Esophagus squamous epithelium (tissue), 5 donors: ENCODE measurements at places on chromosomes 12 and 14.

- DNase-seq, result no peak
Measured at GRCh38 chr12:3113671-3114325, 36.6 kb downstream of the TSPAN9 start.

- DNase-seq, result no peak
Measured at GRCh38 chr14:43087666-43088065, 1419.4 kb downstream of the FSCB start.

- DNase-seq, result no peak
Measured at GRCh38 chr14:24399999-24400718, 1.4 kb downstream of the NYNRIN start.

DNA sequence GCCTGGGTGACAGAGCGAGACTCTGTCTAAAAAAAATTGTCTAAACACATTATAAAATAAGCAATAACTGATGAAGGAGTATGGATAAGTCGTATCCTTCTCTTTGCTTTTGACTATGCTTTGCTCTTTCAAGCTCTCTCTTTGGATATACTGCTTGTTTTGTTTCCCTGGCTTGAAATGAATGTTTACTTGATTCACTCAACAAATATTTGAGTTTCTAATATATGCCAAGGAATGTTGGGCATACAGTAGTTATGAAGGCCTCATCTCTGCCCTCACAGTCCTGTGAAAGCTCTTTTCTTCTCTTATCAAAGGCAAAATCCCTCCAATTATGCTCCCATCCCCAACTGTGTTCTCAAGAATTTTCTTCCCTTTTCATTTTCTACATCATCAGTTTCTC, 123.5 kb downstream of the PTPRR start:
- DNase-seq, result no peak

DNA sequence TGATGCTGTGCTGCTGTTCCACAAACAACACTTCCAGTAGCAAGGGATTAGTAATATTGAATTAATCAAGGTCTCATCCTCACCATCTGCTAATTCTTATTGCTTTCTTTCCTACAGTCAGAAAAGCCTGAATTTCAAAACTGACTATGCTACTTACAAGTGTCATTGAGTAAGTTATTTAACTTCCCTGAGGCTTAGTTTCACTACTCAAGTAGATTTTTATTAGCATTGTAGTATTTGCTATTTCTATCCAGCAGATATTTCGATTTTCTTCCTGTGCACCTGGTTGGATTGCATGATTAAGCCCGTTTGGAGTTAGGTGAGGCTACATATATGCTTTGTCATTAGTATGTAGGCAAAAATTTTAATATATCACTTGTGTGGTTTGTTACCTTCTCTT, 591.5 kb downstream of the TRHDE start:
- DNase-seq, result no peak

- DNase-seq, result no peak
Measured at GRCh38 chr12:3371018-3371417, 120.0 kb upstream of the PRMT8 start.

DNA sequence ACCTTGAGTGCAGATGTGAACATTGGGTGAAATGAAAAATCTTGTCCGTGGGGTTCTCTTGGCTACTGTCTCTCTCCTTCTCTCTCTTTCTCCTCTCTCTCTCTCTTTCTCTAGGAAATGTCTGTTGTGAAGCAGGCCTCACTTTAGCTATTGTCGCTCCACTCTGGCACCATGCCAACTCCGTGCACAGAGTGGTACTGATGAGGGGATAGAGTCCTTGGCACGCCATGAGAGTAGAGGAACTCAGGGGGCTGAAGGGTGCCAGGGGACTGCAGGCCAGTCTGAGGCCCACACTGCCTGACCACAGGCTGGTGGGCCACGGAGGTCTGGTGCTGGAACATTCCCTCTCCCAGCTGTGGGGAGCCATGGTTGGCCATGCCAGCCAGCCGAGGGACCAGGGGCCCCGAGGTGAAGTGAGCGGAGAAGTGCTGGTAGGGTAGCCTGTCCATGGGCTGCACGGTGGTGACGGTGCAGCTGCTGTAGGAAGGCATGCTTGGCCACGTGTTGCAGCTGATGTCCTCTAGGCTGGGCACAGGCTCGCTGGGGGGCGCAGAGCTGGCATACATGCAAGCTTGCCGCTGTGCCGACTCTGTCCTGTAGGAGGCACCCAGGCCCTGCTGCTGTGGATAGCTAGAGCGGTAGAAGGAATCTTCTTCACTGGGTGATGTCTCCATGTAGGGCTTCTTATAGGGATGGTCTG, 50.4 kb downstream of the TBX5 start:
- no peak for DNase-seq

DNA sequence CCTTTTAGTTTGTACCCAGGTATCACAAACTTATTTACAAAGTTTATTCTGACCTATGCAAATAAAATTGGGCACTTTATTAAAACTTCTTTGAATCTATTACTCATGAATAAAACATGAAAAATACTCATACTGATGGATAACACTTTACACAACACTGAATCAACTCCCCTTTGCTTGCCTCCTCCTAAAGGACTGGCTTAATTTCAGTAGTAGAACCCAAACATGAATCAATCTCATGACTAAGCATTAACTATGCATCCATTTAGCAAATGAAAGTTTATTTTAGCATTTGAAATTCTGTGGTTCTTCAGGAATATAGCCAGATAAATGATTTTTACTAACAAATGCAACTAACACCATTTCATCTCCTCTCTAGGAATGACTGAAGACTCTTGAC, 32.4 kb downstream of the DENND5B start:
- no peak for DNase-seq

- DNase-seq, result no peak
Measured at GRCh38 chr12:73677520-73678291, 859.9 kb upstream of the ATXN7L3B start.

DNA sequence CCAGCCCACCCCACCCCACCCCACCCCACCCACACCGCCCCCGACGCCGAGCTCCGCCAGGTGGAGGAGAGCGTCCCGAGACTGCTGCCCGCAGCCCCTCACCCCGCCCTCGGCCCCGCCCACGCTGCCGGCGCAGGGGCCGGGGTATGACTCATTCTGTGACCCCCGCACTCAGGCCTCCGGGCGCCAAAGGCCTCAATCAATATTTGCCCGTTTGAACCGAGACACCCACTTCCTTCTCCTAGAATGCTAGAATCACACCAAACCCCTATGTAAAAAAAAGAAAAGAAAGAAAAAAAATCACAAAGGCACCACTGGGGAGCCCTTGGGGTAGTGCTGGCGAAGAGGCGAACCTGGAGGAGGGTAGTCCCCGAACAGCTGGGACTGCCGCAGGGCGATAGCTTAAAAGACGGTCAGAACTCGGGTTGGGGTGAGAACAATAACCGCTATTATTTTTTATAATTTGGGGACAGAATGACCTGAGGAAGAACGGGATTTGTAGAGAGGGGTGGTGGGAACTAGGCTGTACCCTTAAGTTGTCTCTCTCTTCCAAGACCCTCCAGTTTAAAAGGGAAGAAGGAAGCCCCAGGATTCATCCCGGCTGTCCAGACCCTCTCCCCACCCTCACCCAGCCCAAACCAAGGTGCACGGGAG, 894 bp downstream of the KRT8 start:
- no peak for DNase-seq

GRCh38 chr14:81371802-81372201, 28.3 kb downstream of the STON2 start:
- no peak for DNase-seq

DNA sequence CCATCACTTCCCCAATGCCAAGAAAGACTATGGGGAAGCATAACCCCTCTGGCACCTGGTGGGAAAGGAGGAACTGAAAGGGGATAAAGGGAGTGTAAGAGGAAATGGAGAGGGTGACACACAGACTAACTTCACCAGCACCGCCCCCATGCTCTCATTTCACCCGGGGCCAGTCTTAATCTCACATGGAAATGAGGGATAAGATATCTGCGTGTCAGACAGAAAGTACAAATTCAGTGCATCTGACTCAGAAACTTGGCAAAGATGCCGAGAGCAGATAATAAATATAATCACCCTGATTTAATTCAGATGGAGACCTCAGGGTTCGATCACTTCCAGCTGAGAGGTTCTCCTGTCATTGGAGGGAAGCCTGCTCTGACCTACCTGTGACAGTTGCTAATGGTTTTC, 191.6 kb downstream of the DUSP6 start:
- no peak for DNase-seq

DNA sequence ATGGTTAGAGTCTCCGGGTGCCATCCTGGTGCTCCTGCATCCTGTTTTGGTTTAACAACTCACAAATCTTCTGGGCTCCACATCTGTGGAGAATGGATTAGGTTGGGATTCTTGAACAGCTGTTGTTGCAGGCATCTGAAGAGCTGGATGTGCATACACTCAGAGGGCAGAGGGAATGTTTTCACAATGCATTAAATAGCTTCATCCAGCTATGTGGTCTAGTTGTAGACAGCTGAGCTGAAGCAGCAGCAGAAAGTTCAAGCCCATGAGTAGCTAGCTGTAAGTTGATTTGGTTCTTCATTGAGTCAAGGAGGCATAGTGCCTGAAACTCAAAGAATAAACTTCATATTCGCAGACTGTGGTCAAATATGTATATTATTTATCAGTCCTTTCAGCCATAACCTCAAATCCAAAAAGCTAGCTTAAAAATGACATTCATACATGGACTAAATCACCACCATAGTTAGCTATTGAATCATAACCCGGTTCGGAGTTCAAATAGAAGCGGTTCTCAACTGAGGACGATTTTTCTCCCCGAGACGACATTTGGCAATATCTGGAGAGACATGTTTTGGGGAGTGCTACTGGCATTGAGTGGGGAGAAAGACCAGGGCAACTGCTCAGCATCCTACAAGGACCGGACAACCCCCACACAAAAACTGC, 858 bp upstream of the ANKRD13A start:
- no peak for DNase-seq

DNA sequence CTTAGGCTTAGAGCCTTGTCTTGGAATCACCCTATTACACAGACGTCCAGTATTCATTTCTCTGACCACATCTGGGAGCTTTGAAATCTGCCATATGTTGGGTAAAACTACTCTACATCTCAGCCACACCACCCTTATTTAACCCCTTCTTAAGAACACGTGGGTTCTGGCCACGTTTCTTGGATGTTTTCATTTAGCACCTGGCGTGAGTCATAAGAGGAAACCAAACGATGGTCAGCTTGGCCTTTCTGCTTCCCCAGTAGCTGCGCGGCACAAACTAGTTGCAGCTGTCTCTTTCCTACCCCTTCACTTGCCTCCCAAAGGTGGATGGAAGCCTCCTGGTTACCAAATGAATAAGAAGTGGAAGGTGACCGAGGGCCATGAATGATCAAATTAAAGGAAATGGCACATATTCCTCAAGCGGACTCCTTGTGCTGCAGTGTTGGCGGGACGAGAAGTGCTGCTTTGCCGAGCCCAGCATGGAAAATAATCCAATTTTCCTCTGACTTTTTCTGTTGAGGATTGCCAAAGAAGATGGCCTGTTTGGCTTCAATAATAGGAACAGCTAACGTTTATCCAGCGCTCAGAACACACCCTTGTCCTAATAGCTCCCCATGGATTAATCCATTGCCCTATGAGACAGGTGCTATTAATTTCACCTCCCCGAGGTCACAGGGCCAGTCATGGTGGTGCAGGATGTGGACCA, 154.1 kb downstream of the ZNF664 start:
- no peak for DNase-seq

- no peak for DNase-seq
Measured at GRCh38 chr14:65301862-65302539, 110.5 kb upstream of the FUT8 start.

DNA sequence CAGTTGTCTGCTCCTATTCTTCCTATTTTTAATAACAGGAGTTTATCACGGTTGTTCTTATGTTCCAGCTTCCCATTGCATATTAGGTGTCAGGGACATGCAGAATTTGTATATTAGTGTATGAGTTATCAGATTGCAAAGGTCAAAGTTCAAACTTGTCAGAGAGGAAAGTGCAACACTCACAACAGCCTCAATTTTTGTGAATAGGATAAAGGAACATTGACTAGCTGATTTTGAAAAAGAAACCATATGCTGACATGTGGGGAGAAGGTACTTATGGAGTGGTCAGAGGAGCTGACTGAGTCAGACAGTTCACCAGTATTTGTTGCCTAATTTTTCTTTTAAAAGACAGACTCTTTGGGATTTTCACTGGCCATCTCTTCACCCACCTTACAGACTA, 222.1 kb downstream of the C12orf50 start:
- no peak for DNase-seq

- DNase-seq, result no peak
Measured at GRCh38 chr12:4269279-4269991, 4.1 kb upstream of the CCND2 start.

GRCh38 chr14:72503696-72504368, 390.1 kb downstream of the DPF3 start:
- DNase-seq, result no peak

DNA sequence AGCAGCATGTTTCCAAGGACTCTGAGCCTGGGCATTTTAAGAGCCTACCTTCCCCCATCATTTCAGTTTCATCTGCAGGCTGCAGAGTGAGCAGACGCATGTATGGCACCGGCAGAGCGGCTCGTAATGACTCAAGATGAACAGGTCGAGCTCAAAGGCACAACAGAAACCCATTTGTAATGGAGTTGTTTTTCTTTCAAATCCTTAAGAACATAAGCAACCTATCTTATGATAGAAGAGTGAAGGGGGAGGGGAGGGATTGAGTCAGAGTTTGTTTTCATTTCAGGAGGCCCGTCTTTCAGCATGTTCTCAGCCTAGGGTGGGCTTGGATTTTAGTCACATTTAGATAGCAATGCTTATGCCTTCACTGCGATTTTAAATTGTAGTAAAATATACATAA, 54.9 kb upstream of the CISTR start:
- DNase-seq, result no peak

GRCh38 chr12:131101006-131101405, 147.3 kb downstream of the ADGRD1 start:
- DNase-seq, result no peak

GRCh38 chr14:103020271-103021170, 36.8 kb downstream of the CDC42BPB start:
- no peak for DNase-seq

DNA sequence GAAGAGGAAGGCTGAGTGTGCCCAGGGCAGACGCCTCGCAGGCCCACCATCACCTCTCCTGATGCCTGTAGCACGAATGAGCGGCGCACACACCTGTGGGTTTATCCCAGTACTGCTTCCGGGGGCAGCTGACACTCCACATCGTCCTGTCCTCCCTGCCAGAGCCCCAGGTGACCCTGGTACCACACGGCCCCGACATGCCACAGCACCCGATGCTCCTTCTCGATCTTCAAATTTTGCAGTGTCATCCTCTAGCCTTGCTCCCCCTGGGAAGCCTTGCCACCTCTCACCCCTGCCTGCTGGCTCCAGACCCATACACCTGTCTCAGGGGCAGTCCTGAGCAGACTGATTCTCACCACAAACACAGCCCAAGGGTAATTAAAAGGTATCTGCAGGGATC, 40.6 kb downstream of the ANO2 start:
- DNase-seq, result no peak
